HepG2 (cell line): ENCODE measurements at places on chromosomes 2 and 18. TPM values are rescaled to one million over a fixed set of nuclear protein-coding genes. Genes with fewer than 3 reads are reported as not detected.

GRCh38 chr2:132605236-132606180 lies 64.5 kb downstream of the LYPD1 start:
- no peak for DNase-seq
- no peaks in the 10 kb centered on the region for H3K27me3 ChIP-seq
- H3K4me1 ChIP-seq, result no peaks in the 10 kb centered on the region
- no peak overlapping the region for H3K4me3 ChIP-seq

GRCh38 chr18:55585920-55586561 lies 2.0 kb downstream of the TCF4 start:
- no peaks in the 10 kb centered on the region; the same call in none of the 2 replicates for H3K27me3 ChIP-seq
- H3K27ac ChIP-seq, result no peak overlapping the region
- no peaks in the 10 kb centered on the region for H3K36me3 ChIP-seq
- H3K4me3 ChIP-seq, result no peak overlapping the region
- H3K4me1 ChIP-seq, result no peaks in the 10 kb centered on the region

Gene SRSF7
- total RNA-seq, result 275 and 377 TPM in 2 replicates

Gene FAM228A
- not detected in 2 replicates for total RNA-seq

GRCh38 chr2:174586418-174587295 lies 10.9 kb downstream of the WIPF1 start:
- no peaks in the 10 kb centered on the region for H3K36me3 ChIP-seq
- DNase-seq, result no peak
- no peak overlapping the region for H3K27ac ChIP-seq
- no peaks in the 10 kb centered on the region for H3K4me1 ChIP-seq
- H3K27me3 ChIP-seq, result peaks cover 24% of the 10 kb centered on the region; the same call in 2 of the 3 replicates

Gene ERFE
- not detected in 2 replicates for total RNA-seq

- no peak overlapping the region for H3K27ac ChIP-seq
- H3K4me3 ChIP-seq, result no peak overlapping the region
- H3K27me3 ChIP-seq, result peaks cover 1% of the 10 kb centered on the region; the same call in 1 of the 2 replicates
- DNase-seq, result no peak
- H3K36me3 ChIP-seq, result no peaks in the 10 kb centered on the region
Observed at GRCh38 chr2:96024336-96025193, 10.2 kb downstream of the GPAT2 start.

- DNase-seq, result no peak
- no peak overlapping the region for H3K4me3 ChIP-seq
- H3K27me3 ChIP-seq, result no peaks in the 10 kb centered on the region
- no peaks in the 10 kb centered on the region for H3K36me3 ChIP-seq
- H3K27ac ChIP-seq, result no peak overlapping the region
Observed at GRCh38 chr18:56487801-56488200, 150.6 kb downstream of the TXNL1 start.

Gene IGFBP5
- not detected in 2 replicates for total RNA-seq
